ENCODE measurements at places on chromosomes 3 and 15.
A peak's percentile ranks its signal among the peaks of the same experiment; 100 is the strongest.

GRCh38 chr15:40806672-40807027 is 239 bp upstream of the ZFYVE19 start:
- no peak for DNase-seq

- no peak for DNase-seq
Observed at GRCh38 chr15:44231842-44232241, 36.8 kb upstream of the FRMD5 start.

DNA sequence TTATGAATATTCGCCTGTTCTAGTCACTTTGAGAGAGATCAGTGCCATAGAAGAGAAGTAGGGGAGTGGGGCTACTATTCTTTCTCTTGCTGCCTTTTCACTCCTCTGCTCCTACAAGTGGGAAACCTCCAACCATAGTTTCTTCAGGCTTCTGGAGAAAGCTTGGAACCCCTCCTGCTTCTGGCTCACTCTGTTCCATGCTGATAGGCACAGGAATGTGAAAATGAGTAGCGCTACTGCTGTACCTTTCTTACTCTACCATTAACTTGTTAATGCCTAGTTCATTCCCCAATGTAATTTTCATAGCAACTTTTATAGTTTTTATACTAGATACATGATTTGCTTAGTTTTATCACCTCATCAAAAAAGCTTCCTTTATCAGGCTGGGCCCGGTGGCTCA is 26.7 kb upstream of the JMJD7 start:
- no peak for DNase-seq

GRCh38 chr3:106341087-106341486 is 472.3 kb upstream of the CBLB start:
- DNase-seq, result no peak

DNA sequence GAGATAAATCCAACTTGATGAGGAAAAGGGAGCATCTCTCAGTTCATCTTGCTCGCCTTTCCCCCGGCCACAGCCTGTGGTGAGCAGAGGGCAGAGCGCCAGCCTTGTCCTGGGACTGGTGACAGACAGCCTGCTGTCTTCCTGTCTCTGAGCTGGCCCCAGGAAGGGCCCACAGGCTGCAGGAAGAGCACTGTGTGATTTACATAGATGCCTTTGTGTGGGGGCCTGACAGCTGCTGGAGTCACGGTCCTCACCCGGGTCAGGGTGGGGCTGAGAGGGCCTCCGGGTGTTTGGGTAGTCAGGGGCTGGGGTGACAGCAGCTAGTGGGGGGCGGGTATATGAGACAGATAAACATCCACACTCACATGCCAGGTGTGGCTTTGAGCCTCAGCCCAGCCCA is 29.3 kb downstream of the PLA2G4D start:
- no peak for DNase-seq

- no peak for DNase-seq
Observed at GRCh38 chr3:175295248-175296130, 436.4 kb downstream of the NAALADL2 start.

GRCh38 chr3:194136519-194137007 is 615 bp downstream of the HES1 start:
- peak; percentile 65 for DNase-seq

GRCh38 chr3:64086479-64087252 is 63.4 kb upstream of the PSMD6 start:
- DNase-seq, result no peak

DNA sequence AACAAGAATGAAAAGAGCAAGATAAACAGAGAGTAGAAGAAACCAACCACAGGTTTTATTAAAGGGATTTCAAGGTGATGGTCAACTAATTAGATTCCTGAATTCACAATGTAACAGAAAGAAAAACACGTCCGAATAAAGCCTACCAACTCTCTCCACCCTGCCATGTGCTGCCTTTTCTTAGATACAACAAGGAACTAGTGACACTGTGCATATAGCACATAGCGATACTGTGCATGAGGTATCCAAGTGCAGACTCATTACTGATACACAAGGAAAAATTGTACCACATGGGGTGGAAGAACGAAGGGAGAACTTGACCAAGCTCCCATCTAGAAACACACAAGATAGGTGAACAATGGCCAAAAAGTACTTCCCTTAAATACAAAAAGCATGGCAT is 154.6 kb downstream of the MAGI1 start:
- DNase-seq, result no peak

- no peak for DNase-seq
Observed at GRCh38 chr3:89474333-89475130, 367.1 kb downstream of the EPHA3 start.

DNA sequence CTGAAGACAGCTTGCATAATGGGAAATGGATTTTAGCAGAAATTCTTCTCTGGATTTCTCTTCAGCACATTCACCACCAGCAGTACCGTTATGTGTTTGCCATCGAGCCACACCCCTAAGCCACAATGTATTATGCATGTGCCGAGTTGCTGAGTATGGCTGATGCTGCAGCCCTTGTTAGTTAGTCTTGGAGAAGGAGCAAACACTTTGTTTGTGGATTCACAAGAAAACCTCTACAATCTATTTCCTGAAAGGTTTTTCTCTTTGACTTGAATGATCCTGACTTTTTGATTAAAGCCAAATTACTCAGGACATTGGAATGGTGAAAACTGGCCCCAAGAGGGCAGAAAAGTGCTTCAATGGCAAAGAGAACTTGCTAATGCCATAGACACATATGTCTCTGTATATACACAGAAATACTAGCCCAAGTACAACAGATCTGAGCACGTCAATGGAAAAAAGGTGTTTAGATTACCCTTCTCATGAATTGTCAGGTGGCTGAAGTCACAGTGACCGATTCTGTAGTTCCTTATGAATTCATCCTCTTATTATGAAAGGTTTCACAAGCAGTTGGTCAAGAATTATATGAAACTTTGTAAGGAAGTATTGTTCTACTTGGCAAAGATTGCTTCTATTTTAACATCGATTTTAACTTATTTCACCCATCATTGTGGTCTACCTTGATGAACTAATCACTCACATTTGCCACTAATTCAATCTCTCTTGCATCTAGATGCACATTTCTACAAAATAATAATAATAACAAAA is 103.0 kb downstream of the P3H2 start:
- no peak for DNase-seq

- DNase-seq, result no peak
Observed at GRCh38 chr15:89070197-89071124, 17.8 kb upstream of the ABHD2 start.

DNA sequence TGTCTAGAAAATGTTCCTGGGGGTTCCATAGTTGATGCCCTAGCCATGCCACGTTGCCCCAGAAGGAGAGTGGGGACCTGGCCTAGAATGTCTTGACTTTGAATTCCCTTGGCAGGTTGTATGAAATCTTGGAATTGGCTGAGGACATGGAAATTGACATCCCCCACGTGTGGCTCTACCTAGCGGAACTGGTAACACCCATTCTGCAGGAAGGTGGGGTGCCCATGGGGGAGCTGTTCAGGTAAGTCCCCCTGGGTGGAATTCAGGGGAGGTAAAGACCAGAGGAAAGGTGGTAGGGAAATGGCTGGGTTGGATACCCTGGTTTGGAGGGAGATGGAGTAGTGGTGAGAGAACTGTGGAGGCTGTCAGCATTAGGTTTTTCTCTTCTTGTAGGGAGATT is 8.9 kb upstream of the FAM131A start:
- DNase-seq, result no peak

DNA sequence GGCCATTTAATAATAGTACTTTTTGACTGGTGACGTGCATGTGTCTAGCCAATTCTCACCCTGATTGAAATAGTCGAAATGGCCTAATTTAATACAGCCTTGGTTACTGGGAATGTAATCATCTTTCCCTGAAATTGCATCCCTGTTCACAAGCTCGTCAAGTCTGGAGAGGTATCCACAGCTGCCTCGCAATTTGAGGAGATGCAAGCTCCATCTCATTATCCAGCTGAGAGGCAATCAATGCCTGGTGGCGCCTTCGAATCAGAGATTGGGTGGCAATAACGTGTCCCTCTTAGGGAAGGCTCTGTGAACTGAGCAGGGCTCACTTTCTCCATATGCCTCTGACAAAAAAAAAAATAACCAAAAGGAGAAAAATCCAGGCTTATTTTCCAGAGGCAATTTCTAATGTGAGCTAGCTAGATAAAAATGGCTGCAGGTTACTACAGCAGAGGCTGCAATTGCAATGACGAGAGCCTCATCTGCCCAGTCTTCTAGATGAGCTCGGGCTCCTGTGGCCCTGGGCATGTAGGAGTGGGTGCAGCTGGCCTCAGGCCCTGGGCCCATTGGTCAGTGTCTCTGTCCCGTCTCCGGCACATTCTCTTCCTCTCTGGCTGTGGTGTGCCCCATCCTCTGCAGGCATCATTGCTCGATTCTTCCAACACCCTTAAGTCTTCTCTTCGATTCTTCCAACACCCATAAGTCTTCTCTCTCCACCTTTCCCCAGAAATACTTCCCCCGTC is 487.5 kb downstream of the GABRG3 start:
- no peak for DNase-seq

DNA sequence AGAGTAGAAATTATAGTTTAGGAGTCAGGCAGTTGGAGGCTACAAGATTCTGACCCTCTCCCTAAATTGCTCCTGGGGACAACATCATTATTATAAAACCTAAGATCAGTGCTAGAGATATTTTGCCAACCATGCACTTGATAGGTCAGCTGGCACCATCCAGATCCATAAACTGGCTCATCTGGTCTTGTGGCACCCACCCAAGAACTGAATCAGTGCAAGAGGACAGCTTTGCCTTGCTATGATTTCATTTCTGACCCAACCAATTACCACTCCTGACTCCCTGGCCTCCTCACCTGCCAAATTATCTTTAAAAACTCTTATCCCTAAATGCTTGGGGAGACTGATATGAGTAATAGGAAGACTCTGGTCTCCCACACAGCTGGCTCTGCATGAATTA is 461.1 kb upstream of the TGFBR2 start:
- no peak for DNase-seq

DNA sequence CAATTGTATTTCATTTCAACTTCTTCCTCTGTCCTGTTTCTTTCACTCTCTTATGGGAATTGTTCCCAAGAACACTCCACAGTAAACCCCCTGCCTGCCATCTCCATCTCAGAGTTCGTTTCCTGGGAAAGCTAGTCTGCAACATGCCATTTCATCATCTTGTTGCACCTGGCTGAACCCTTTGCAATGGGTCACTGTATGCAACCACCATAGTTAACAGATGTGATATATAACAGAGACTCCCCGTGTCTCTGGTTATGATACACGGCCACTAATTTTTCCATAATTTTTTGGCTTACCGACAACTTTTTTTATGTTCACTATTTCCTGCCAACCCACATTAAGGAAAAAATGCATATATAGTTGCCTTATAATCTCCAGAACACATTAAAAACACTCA is 95.5 kb downstream of the CHST2 start:
- no peak for DNase-seq

DNA sequence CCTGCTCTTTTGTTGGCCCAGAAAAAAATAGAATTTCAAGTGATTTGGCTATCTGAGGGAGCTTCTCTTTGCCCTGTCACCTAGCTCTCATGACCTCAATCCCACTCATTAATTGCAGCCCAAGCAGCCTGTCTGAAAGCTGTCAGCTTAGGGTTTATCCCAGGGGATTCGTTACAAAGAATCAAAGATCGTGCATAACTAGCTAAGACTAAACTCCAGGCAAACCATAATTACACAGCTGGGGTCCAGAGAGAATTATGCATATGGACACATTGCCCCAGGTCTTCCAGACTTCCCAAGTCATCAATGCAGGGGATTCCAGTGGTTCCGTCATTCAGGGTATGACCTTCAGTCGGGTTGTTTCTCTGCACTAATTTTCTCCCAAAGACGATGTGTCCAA is 91.6 kb upstream of the CBLB start:
- no peak for DNase-seq

- peak; percentile 56 for DNase-seq
Observed at GRCh38 chr3:47247131-47248064, 35.2 kb downstream of the KIF9 start.

- no peak for DNase-seq
Observed at GRCh38 chr3:41975416-41976103, 13.7 kb upstream of the ULK4 start.

- peak; percentile 50 for DNase-seq
Observed at GRCh38 chr15:25247407-25248038, 191.3 kb downstream of the UBE3A start.

- no peak for DNase-seq
Observed at GRCh38 chr3:114718898-114719210, 425.0 kb downstream of the TIGIT start.

DNA sequence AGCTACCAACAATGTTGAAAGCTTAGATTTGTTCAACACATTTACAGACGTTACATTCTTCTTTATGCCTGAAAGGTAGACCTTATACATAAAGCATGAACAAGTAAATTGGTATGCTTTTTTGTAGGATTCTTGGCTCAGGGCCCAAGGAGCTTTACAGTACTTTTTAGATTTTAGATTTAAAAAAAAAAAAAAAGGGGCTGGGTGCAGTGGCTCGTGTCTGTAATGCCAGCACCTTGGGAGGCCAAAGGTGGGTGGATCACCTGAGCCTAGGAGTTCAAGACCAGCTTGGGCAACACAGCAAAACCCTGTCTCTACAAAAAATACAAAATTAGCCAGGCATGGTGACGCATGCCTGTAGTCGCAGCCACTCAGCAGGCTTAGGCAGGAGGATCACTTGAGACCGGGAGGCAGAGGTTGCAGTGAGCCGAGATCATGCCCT is 39.7 kb downstream of the MEF2A start:
- DNase-seq, result no peak

GRCh38 chr3:161369531-161369930 is 1.8 kb downstream of the SPTSSB start:
- DNase-seq, result no peak

GRCh38 chr15:92346063-92346462 is 47.6 kb upstream of the ST8SIA2 start:
- no peak for DNase-seq

DNA sequence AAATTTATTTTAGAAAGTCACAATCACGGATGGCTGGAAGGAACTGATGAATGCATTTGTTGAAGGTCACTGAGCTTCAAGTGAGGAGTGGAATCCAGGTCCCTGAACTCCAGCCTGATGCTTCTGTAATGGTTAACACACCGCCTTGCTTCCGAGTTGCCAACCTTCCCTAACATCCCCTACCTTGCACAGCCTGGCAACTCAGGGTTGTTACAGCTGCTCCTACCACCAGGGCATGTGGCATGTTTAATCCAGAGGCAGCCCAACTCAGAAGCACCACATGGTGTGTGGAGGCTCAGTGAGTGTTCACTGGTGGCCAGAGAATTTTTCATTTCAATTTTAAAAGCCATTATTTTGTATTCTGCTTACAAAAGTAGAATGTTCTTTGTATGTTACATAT is 4.9 kb downstream of the TM2D3 start:
- no peak for DNase-seq

- DNase-seq, result no peak
Observed at GRCh38 chr3:24506966-24507775, 12.5 kb upstream of the THRB start.

DNA sequence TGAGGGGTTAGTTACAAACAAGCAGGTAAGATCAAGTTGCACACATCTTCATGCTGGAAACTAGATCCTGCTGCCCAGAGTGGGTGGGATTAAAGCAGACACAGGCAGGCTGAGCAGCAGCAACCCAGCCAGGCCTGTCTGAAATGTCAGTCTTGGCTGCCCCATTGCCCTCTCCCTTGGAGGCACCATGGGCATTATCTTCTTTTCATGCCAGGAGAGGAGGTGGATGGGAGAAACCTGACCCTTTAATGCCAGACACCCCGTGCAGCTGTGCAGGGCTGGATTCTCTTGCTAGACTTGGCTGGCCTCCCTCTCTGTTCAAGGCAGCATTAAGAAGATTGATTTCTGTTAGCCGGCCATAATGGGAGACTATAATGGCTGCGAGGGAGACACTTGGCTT is 23.0 kb upstream of the EPHB1 start:
- DNase-seq, result no peak
